ENCODE measurements at places on chromosomes 2 and 18.

GRCh38 chr2:172753610-172754009, 18.0 kb downstream of the RAPGEF4 start:
- DNase-seq: no peak

- no peak for DNase-seq
Measured at GRCh38 chr2:110120171-110121051, 4.8 kb upstream of the MALL start.

GRCh38 chr2:86002375-86002774, 103.3 kb downstream of the POLR1A start:
- DNase-seq: no peak

DNA sequence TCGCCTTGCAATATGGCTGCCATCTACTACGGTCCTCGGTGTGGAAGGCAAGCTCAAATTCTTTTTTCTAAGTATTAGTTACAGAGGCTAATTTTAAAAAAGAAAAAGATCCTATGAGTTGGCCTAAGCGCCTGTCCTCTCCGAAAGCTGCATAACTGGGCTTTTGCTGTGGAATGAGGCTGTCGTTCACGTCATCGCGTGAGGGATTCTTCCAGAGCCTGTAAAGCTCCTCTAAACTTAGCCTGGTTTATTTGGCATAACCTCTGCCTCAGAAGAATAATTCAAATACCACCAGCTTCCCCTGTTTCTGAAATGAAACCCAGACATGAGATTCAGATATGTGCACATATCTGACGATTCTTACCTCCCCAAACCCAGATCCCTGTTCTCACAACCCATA, 187.4 kb downstream of the DNER start:
- no peak for DNase-seq
